ENCODE measurements at places on chromosomes 5 and 9.

- DNase-seq, result no peak
These were observed 15.5 kb downstream of the SIL1 start for GRCh38 chr5:139182528-139183296.

DNA sequence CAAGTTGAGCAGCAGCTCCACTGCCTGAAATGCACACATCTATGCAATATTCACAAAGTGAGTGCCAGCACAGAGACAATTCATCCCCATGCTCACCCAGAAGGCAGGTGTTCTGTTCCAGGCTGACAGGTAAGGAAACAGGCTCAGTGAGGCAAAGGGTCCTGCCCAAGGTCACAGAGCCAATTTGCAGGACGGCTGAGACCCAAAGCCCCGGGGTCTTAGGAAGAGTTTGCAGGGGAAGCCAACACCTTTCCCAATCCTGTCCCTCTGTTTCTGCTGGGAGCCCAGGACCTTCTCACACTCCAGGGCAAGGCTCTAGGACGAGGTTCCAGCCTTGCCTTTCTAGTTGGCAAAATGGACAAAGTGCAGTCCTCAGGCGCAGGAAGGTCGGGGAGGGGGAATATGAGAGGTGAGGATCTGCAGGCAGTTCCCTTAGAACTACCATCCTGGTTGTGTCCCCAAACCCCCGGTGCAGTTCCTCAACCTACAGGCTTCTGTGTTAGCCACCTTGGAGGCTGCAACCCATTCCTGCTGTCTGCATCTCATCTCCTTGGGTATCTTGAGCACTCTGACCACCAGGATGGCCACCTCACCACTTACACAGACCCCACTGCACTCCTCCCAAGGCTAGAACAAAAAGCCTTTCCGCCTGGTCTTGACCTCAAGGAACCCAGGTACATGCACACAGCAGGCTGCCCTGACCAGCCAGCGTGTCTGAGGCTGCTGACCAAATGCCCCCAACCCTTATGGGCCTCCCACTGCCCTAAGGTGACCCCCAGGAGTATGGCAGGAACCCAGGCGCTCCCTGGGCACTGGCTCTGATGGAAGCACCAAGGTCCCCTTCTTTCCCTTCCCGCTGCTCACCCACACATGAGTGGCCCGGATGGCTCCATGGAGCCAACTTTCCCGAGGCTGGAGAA, 1.9 kb upstream of the BRD3 start:
- no peak for DNase-seq

DNA sequence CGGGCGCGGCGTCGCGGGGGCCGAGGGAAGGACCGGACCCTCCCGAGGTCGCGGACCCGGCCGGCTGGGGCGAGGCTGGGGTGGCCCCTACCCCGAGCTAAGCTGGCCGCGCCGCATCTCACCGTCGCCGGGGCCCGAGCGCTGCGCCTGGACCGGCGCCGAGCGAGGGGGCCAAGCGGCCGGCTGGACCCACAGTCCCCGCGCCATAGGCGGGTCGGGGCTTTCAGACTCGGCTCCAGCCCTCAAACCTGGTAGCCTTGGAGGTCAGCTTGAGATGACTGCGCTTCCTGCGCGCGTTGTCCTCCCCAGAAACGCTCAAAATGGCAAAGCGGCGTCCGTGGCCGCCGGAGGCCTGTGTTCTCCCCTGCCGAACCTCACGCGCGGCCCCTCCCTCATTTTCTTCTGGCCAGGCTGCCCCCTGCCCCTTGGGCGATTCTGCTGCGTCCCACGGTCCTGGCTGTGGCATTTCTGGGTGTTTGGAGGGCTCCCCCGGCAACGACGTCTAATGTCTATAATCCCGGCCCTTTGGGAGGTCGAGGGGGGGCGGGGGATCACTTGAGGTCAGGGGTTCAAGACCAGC, 8.7 kb upstream of the GRIN1 start:
- DNase-seq, result no peak

DNA sequence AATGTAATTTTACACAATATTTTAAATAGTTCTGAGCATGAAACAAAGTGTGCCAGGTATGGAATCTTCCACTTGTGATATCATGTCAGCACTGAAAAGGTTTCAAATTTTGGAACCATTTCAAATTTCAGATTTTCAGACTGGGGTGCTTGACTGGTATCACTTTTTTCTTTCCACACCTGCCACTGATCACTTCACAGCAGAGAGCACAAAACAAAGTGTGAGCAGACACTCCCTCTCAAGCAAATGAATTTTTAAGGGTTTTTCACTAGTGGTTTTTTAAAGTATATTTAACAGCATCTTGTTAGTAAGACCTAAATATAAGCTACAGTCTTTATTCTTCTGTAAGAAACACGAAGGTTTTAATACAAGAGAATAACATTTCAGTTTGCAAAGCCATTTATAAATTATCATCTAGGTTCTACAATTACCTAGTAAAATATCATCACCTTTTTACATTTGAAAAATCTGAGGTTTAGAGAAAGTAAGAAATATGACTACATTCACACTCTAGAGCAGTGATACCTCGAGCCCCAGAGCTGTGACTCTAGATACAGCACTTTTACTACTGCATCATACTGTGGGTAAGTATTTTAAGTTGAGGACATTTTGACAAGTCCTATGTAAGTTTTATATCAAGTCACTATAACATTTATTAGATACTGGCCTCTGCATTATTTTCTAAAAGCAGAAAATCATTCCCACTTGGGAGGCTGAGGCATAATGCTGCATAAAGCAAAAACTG, 14.6 kb downstream of the GOLPH3 start:
- no peak for DNase-seq

- DNase-seq, result no peak
These were observed 14.0 kb downstream of the COL27A1 start for GRCh38 chr9:114169029-114169951.

- DNase-seq, result peak; percentile 83
These were observed 2.6 kb downstream of the CTNNAL1 start for GRCh38 chr9:109010746-109011145.

GRCh38 chr5:80150731-80151130, 105.1 kb downstream of the SERINC5 start:
- DNase-seq, result no peak

- DNase-seq, result no peak
These were observed 54.8 kb downstream of the COL27A1 start for GRCh38 chr9:114210136-114210535.

DNA sequence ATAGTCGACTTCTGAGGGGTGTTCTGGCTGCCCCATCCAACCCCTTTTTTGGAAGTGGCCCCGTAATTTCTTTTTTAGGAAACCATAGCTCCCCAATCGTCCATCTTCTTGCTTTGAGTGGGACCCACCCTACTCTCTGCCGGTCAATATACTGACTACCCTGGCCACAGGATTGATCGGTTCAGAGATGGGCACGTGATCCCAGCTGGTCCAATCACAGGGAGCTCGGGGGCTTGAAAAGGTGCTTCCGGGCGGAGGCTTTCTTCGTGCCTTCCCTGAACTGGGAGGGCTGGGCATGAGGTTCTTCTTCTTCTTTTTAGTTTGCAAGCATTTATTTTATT, 78.7 kb upstream of the SH3PXD2B start:
- no peak for DNase-seq

DNA sequence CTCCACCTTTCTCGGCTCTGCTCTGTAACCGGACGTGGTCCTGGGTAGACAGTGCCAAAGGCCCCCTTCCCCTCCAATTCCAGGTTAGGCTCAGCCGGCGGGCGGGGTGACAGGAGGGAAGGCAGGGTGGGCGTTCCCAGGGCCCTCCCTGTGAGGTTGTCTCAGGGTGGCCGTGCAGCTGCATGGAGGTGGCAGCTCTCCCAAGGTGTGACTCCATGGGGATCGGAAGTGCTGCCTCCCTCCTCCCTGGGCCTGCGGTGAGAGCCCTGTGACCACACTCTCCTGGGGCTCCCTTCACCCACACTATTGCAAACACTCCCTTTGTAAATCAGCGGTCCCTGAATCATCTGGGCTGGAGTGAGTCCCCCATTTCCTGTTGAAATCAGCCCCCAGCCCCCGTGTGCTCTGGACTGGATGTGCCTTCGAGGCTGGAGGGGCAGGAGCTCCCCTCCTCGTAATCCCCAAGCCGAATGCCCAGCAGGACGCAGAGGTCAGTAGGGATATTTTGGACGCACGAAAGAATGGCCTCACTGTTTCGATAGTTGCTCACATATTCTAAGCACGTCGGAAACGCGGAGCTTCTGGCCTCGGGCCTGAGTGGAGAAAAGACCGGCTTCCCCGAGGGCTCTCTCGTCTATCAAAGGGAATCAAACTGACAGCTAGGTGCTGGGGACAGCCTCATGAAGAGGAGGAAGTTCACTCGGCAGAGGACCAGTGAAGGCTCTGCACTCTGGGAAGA, 107.6 kb upstream of the COL5A1 start:
- DNase-seq, result no peak

- no peak for DNase-seq
These were observed 121.3 kb downstream of the RPS23 start for GRCh38 chr5:82156874-82157273.

- DNase-seq, result no peak
These were observed 237.4 kb downstream of the GOLPH3 start for GRCh38 chr5:31936683-31937082.

GRCh38 chr5:37696190-37697021, 143.4 kb downstream of the GDNF start:
- DNase-seq, result peak; percentile 25

GRCh38 chr5:112257976-112258375, 161.1 kb downstream of the EPB41L4A start:
- no peak for DNase-seq

- DNase-seq, result no peak
These were observed 1.9 kb downstream of the DPM2 start for GRCh38 chr9:127935765-127936221.

DNA sequence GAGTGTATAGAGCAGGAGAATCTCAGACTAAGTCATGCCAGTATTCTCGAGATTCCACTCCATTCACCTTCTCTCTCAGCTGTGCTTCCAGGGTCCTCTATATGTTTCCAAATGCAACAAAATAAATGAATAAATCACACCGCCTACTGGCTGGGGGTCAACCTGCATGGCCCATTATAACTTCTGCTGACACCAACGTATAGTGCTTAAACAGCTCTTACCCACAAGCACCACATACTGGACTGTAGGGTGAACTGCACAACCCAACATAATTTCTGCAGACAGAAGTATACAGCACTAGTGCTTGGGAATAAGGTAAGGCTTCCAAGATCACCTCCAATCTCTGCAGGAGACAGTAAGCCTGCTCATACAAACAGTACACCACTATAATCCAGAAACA, 33.1 kb upstream of the HTR4 start:
- DNase-seq, result peak; percentile 37

DNA sequence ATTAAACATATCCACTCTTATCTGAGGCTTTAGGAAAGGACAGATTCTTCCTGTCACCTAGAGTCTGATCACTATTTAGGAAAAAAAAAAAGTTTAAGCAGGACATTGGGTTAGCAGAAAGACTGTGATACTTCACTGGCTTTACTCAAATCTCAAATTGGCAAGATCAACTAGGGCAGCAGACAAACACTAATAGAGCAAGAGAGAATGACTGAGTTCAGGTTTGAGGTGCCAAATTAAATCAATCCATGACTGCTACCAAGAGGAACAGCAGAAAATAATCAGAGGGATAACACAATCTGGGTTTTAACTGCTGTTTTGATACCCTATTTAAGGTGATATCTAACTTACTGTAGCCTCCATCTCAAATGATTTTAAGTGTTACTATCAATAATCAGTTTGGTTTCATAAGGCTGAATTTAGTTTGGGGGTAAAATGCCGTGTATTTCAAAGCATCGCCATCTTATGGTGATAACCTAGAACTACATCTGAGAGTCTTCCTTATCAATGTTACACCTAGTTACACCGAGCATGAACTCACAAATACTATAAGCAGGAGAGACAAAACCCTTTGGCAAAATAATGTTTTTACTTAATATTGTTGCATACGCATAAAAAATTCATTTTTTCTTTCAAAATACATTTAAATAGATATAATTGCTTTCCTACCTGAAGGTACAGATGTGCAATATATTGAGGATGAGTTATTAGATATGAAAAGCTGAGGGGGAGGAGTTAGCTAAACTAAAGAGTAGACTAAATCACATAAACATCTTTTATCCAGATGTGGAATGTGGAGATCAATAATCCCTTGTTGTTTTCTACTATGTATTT, 286.4 kb upstream of the CDH12 start:
- peak; percentile 25 for DNase-seq

- no peak for DNase-seq
These were observed at the start of gene LCN6 for GRCh38 chr9:136748201-136748600. LCN6 (minus strand) TSS chr9:136748525; CDS start chr9:136748483, 42 bp downstream.

- peak; percentile 2 for DNase-seq
These were observed 9.4 kb upstream of the DELE1 start for GRCh38 chr5:141914199-141914743.

DNA sequence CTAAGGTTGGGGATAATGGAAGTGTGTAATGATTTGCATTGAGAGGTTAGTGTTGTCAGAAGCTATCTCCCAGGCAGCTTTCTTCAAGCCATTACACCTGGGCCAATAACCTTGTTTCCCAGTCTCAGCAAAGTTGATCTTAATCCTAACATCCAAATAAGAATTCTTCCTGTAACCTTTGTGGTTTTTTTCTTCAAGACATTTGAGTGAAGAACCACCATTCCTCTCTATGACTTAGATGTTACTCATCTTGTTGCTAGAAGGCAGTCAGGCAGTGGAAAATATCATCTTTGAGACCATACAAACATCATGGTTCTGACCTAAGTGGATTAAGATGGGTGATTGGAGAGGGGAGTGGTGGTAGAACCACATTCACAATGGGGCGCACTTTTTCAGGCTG, 103.5 kb downstream of the NDUFAF2 start:
- DNase-seq, result peak; percentile 42

DNA sequence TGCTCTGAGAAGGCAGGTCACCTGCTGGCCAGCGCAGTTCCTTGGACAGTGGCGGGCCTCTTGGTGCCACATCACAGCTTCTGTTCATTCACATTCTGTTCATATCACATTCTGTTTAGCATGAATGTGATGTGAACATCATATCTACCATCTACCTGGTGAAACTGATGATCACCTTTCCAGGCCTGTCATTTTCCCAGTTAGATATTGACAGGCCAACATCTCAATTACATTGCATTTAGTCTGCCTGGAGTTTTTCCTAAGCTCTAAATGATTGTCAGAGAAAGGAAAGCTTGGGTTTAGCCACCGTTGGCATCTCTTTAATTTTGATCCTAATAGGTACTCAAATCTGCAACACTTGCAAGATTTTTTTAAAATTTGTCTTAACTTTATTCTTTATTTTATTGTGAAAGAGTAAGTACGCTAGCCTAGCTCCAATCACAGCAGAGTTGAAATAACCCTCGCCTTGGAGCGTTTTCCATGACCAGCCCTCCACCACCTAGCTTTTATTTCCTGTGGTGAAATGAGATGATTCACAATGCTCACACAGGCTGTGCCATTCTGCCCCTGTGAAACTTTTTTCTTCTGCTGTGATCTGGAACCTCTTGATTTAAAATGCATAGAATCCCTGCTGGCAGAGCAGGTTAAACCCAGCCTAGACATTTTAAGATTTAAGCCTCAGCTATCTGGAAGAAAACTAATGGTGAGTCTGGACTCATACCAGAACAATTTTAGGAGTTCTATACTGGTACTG, 225.0 kb downstream of the ESM1 start:
- DNase-seq, result peak; percentile 86

GRCh38 chr5:131151216-131151615, 13.8 kb downstream of the HINT1 start:
- no peak for DNase-seq

- no peak for DNase-seq
These were observed 10.8 kb downstream of the SDHA start for GRCh38 chr5:228886-229285.

GRCh38 chr5:155070781-155071180, 57.2 kb downstream of the KIF4B start:
- no peak for DNase-seq
